ENCODE measurements at places on chromosomes 4 and X. TPM values are rescaled to one million over a fixed set of nuclear protein-coding genes. Genes with fewer than 3 reads are reported as not detected.

The BANK1 gene
- 0.26 TPM for total RNA-seq

The TNMD gene
- not detected for total RNA-seq

The MAGEC3 gene
- not detected for total RNA-seq

The GATA1 gene
- total RNA-seq = not detected

The FREM3 gene
- total RNA-seq = not detected

The PDGFRA gene
- 363 TPM for total RNA-seq

The ANAPC4 gene
- total RNA-seq = 27.1 TPM

The UGT2B15 gene
- total RNA-seq = not detected

The GLOD5 gene
- not detected for total RNA-seq

The QRFPR gene
- not detected for total RNA-seq

The NPNT gene
- total RNA-seq = 20.3 TPM

The VCX gene
- total RNA-seq = not detected

The PAGE2B gene
- total RNA-seq = not detected

The OTUD6A gene
- not detected for total RNA-seq

The NPY5R gene
- total RNA-seq = not detected

The TSPAN7 gene
- not detected for total RNA-seq

The MRPS18C gene
- total RNA-seq = 22.0 TPM

The LONRF3 gene
- total RNA-seq = 0.33 TPM

The LRCH2 gene
- 12.8 TPM for total RNA-seq

The CYLC1 gene
- total RNA-seq = not detected

The MTMR8 gene
- 1.0 TPM for total RNA-seq

The SULT1E1 gene
- total RNA-seq = not detected

The ADH1C gene
- total RNA-seq = 0.83 TPM

The TMSB15A gene
- 3.6 TPM for total RNA-seq

The WAS gene
- 0.17 TPM for total RNA-seq

The UGT2B28 gene
- total RNA-seq = not detected

The ENPEP gene
- total RNA-seq = 0.51 TPM

The GPR34 gene
- not detected for total RNA-seq

The TCEAL7 gene
- 32.5 TPM for total RNA-seq

The ADGRL3 gene
- 0.26 TPM for total RNA-seq

The NAP1L3 gene
- total RNA-seq = 1.3 TPM

The SYTL4 gene
- total RNA-seq = 4.6 TPM

The REELD1 gene
- total RNA-seq = not detected

The GPC3 gene
- 45.5 TPM for total RNA-seq

The TENT5D gene
- under 0.01 TPM for total RNA-seq

The ZNF157 gene
- total RNA-seq = 0.17 TPM

The PGAM4 gene
- total RNA-seq = not detected

The GRPR gene
- total RNA-seq = 0.33 TPM

The HS6ST2 gene
- total RNA-seq = 0.17 TPM

The SHOX gene
- not detected for total RNA-seq

The GPR50 gene
- total RNA-seq = not detected

The GLRB gene
- 25.9 TPM for total RNA-seq

Measured in fibroblast of lung (primary cell).